ENCODE measurements at places on chromosomes 1 and 21.

GRCh38 chr1:18256282-18257235, 149.0 kb downstream of the IGSF21 start:
- DNase-seq, result peak; percentile 56

- DNase-seq, result peak; percentile 7
Observed at GRCh38 chr1:197619008-197619640, 156.2 kb downstream of the DENND1B start.

DNA sequence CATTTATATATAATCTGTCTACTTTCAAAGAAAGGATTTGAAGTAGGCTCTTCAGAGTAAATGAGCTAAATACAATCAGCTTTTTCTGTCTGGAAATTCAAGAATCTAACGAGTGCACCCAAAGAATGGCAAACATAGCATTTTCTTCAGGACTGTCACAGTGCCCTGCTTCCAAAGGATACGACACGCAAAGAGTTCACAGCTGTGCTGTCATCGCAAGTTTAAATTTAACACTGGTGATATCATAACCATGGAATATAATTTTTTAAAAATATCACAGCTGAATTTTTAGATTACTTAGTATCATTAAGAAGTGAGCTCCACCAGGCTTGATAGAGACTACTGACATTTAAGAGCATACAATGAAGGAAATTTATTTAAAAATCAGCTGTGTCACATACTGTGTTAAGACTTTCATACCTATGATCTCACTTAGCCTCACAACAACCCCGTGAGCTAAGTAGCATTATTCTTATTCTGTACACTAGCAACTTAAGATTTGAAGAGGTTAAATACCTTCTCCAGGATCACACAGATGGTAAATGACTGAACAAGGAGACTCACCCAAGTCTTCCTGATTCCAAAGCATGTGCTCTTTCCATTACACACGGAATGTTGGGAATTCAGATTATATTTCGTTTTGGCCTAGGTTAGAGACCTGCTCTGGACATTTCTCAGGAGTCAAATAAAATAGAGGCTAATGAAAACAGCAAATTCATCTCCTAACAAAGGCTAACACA, 46.2 kb upstream of the PRRX1 start:
- no peak for DNase-seq

DNA sequence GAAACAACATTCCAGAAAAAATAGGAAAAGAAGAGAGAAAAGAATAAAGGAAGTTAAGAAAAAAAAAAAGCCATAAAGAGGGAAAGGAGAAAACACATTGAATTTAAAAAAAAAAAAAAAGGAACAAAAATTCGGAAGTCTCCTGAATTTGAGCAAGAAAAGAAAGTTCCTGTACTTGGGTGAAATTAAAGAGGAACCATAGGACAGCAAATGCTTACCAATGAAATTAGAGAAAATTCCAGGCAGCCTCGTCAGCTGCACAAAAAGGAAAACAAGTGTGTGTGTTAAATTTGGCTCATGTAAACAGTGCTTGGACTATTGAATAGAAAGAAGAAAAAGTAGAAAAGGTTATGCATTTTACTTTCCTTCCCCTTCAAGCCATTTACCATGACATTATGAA, 4.9 kb downstream of the IL12RB2 start:
- no peak for DNase-seq

GRCh38 chr1:98766255-98766654, 104.7 kb downstream of the SNX7 start:
- no peak for DNase-seq

- no peak for DNase-seq
Observed at GRCh38 chr1:218712677-218713076, 367.5 kb downstream of the TGFB2 start.

DNA sequence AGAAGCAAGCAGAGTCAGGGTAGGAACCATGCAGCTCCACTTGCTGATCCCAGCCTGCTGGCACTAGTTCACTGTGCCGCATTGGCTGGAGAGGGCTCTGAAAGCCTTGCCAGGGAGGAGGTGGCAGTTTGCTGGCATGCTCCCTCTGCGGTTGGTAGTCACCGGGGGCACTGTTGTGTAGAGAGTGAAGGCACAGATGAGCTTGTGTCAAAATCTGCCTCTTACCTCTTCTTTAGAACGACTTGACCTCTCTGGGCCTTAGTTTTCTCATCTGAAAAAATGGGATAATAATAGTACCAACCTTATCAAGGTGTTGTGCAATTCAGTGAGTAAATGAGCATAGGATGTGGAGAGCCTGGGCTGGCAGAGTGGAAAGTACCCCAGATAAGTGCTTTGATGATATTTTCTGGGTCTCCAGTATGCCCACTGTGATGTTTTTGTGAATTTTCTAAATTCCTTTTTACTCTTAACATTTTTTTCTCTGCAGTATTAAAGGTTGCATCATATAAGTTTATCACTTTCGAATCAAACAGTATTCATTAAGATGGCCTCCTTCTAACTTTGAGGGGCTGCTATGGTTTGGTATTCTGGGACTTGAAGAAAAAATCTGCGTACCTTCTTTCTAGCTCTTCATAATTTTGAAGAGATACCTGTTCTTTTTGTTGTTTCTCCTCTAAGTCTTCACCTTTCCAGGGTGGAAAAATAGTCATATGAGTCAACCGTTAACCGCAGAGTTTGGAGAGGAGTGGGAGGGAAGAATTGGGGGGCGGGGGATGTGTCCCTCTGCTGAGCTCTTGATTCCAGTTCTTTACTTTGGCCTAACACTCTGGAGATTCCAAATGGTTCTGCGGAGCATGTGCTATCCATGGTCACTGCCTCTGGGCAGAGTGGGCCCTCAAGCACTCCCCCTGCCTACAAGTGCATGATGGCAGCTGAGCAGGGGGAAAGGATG, 26.8 kb downstream of the SZRD1 start:
- no peak for DNase-seq

- no peak for DNase-seq
Observed at GRCh38 chr21:41805038-41805437, 38.2 kb upstream of the RIPK4 start.

GRCh38 chr1:221462345-221462744, 279.5 kb downstream of the DUSP10 start:
- no peak for DNase-seq

DNA sequence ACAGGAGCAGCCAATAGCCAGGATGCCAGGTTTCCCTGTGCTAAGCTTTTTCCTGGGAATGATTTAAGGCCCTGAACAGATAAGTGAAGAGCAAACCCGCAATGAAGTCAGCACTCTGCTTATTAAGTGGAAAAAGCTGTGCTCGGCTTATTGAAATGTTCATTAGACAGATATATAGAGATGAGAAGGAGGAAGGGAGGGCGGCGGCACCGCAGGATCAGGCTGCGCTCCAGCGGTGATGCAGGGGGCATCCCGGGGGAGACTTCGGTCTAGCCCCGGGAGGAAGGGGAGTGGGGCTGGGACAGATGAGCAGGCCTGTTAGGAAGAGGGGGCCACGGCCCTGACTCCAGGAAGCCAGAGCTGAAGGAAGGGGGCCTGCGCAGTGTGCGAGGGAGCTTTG, 115.0 kb downstream of the TMEM53 start:
- no peak for DNase-seq
